Right cardiac atrium (tissue), 5 donors: ENCODE measurements at places on chromosomes 11 and 22.

DNA sequence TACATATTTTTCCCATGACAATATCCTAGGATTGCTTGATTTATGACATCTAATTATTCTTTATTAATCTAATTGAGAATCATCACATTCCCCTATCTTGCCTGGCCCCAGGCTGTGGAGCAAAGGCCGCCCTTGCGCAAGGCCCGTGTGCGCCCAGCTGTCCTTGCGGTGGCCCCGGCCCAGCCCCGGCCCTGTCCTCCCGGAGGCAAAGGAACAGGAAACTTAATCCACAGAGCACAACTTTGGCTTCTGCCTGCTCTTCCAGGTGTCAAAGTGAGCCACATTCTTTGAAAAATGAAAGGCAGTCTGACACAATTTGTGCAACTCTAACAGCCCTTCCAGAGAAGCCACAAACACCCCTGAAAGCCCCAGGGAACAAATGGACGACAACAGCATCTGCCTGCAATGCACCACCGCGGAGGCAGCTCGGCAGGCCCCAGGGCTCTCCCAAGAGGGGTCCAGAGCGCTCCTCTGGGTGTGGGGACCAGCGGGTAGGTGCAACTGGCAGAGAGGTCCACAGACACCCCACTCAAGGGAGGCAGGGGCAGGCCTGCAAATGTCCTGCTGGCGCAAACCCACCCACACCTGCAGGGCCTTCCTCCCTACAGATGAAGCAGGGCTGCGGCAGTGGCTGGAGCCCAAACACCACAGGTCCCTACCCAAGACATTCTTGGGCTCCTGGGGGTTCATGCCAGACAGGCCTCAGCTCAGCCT is 30.3 kb downstream of the GNB1L start:
- peak; percentile 43 for DNase-seq

DNA sequence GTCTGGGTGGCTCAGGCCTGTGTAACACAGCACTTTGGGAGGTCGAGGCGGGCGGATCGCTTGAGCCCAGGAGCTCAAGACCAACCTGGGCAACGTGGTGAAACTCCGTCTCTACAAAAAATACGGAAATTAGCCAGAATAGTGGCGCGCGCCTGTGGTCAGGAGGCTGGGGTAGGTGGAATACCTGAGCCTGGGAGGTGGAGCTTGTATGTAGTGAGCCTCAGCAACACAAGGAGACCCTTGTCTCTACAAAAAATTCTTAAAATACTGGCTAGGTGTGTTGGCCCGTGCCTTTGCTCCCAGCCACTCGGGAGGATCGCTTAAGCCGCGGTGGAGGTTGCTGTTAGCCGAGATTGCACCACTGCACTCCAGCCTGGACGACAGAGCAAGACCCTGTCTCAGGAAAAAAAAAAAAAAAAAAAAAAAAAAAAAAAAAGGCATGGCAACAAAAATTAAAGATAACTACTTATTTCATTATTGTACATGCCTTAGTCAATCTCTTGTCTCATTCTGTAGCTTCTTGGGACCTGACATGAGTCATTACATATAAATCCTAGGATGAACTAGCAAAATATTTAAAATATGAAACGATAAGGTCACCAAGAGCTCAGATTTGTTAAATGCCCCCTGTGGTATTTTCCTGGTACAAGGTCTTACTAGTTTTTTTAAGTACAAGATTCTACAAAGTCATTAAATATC is 1.1 kb downstream of the TAF1D start:
- DNase-seq, result peak; percentile 63

- no peak for DNase-seq
Observed at GRCh38 chr11:124791626-124792341, 8.4 kb downstream of the MSANTD2 start.

DNA sequence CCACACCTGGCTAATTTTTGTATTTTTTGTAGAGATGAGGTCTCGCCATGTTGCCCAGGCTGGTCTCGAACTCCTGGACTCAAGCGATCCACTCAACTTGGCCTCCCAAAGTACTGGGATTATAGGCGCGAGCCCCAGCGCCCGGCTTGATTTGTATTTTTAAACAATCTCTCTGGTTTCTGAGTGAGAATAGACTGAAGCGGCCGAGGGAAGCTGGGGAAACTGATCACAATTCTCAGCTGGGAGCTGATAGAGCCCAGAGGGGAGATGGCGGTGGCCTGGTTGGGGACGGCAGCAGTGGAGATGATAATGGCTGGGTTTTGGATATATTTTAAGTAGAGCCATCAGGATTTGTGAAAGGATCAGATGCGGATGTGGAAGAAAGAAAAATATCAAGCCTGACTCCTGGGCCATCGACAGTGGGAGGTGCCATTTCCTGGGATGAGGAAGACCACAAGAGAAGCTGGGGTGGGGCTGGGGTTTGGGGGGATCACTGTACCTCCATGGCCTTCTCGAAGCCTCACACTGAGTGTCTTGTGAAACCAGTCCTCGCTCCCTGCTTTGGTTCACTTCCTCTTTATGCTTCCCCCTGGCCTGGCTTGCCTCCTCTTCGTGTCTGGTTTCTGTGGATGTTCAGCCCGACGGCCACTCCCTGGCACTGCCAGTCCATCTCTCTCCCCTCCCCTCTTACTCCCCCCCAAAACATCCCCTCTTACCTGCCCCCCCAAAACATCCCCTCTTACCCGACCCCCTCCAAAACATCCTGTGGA is 51.9 kb downstream of the IGLL1 start:
- DNase-seq, result no peak

DNA sequence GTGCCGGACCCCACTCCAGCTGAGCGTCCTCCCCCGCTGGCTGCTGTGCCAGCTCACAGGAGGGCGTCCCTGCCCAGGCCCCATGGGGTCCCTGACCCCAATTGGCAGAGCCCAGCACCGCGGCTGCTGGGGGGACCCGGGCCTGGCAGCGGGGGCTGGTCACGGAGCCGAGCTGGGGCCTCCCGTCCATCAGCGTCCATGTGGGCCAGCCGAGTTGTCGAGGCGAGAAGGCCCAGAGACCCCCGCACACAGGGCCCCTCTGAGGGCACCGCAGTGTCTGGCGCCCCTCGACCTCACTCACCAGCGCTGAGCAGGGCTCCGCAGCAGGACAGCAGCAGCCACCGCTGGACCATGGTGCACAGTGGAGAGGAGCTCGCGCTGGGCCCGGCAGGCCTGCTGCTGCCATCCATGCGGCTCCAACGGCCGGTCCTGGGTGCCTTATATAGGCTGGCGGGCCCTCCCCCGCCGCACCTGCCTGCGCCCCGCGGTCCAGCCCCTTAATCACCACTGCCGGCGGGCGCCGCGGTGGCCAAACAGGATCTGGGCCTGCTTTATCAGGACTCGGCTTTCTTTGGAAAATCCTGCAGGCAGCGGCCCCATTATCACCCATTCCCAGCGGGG is at the start of gene MUC6:
MUC6 (minus strand) TSS at position 416 of the 621 bp plus-strand sequence; CDS start at position 353, 63 bp downstream.
- DNase-seq, result no peak

DNA sequence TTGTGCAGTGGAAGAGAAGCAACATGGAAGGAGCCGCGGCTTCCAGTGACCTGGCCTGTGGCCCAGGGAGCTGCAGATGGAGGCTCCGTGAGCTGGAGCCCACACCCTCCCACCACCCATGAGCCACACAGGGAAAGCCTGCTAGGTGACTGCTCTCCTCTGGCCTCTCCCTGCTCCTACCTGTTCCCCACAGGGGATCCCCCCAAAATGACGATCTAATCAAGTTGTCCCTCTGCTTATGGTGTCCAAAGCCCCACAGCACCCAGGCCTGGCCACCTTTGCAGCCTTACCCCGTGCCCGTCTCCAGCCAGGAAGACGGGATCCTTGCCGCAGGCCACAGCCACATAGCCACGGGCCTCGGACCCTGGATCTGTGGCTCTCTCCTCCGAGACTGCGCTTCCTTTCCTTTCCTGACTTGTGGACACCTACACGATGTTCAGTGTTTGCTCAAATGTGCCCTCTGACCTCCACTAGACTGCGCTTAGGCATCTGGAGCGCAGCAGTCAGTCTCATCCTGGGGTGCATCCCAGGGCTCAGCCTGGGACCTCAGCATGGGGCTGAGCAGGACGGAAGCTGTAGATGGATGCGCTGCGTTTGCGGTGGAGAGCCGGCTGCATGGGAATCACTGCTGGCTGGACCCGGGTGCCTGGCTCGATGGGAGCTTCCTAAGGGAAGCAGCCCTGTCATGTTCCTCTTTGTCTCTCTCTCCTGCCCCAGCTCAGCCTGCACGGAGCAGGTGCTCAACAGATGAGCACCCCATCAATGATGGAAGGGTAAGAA is 133.3 kb downstream of the ST3GAL4 start:
- DNase-seq, result no peak

DNA sequence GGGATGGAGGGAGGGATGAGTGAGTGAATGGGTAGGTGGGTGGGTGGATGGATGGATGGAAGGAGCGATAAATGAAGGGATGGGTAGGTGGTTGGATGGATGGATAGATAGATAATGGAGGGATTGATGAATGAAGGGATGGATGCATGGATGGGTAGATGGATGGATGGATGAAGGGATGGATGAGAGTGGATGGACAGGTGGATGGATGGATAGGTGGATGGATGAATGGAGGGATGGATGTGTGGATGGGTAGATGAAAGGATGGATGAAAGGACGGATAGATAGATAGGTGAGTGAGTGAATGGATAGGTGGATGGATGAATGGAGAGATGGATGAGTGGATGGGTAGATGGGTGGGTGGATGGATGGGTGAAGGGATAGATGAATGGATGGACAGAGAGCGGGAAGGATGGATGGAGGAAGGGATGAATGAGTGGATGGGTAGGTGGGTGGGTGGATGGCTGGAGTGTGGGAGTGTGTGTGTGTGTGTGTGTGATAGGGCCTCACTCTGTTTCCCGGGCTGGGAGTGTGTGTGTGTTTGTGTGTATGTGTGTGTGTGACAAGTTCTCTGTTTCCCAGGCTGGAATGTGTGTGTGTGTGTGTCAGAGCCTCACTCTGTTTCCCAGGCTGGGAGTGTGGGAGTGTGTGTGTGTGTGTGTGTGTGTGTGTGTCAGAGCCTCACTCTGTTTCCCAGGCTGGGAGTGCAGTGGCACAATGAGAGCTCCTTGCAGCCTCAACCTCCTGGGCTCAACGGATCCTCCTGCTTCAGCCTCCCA is 2.1 kb upstream of the PRR33 start:
- DNase-seq, result peak; percentile 21

- DNase-seq, result no peak
Observed at GRCh38 chr11:72232260-72233055, 7.9 kb downstream of the INPPL1 start.

- no peak for DNase-seq
Observed at GRCh38 chr11:78791964-78792363, 217.3 kb upstream of the NARS2 start.

DNA sequence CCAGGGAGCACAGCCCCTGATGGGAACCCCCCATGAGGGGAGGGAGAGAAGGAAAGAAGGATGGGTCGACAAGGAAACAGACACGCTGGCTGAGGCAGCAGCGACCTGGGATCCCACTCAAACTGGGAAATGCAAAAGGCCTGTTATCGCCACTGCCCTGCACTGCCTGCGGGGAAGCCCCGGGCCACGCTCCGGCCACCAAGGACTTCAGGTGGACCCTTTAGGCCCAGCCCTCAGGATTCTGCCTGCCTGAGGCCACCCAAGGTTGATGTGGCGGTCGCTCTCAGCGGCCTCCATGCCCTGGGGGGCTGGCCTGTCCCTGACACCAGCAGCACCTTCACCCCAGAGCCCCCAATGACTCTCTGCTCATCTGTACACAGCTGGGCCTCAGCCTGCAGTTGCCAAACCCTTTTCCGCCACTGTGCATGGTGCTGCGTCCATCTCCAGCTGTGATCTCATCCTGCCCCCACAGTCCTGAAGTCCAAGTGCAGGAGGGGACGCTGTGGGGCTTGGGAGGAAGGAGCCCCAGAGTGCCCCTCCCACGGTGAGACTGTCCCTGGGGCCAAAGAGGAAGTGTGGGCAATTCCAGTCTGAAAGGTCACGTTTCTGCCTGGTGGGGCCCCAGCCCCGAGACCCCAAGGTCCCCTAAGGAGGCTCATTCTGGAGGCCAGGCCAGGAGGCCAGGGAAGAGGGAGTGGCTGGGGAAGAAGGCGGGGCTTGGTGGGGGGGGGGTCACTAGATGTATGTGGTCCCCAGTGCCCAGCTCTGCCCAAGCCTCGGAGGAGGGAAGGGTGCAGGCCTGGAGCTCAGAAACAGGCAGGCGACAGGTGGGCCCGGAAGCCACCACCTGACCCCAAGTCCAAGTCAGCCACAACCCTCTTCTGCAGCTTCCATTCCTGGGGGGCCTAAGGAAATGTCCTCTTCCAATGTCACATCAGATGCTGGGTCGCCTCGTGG is 31.6 kb downstream of the OSBPL5 start:
- peak; percentile 51 for DNase-seq

GRCh38 chr11:43825217-43825816 is 55.3 kb upstream of the ALKBH3 start:
- DNase-seq, result no peak

DNA sequence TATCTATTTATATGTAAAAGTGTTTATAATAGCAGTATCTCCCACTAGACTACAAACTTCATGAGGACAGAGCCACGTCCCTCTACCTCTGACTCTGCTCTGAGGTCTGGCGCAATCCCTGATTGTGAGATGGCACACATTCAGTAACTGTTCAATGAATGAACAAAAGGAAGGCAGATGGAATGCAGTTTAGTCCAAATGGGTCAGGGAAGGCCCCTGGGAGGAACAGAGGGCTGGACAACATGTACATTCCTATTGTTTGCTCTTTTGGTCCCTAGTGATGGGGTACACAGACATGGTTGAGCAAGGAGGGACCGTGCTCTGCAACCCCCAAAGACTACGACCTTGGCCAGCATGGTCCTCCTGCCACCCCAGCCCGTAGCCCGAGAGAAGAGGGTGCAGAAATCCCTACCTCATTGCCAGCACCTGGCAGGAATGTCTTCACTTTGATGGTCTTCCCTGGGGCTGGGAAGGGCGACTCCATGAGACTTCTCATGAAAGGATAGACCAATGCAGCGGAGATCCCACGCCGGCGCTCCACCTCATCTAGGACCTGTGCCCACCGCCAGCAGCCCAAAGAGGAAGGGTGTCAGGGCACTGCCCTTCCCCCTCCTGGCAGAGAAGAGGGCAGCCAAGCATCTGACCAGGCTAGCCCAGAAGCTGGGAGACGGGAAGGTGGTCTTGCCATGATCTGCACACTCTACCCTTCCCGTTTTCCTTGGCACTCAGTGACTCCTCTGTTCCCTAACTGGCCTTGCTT is 24.3 kb downstream of the RPL27A start:
- DNase-seq, result no peak

- DNase-seq, result no peak
Observed at GRCh38 chr11:44732564-44732963, 5.8 kb downstream of the TSPAN18 start.

DNA sequence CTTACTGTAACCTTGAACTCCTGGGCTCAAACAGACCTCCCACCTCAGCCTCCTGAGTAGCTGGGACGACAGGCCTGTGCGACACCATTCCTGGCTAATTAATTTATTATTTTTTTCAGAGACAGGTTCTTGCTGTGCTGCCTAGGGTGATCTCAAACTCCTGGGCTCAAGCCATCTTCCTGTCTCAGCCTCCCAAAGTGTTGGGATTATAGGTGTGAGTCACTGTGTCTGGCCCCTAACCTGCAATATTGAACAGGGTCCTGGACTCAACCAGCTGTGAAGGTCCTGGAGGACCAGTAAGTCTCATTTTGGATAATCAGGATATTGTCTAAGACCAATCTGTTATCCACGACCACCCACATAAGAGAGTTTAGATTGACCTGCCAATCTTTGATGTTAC is 15.2 kb downstream of the CCDC134 start:
- no peak for DNase-seq
